Fibroblast of skin of scalp (primary cell): ENCODE measurements at places on chromosomes 7 and 10.

- no peak for DNase-seq
These were observed 19.1 kb downstream of the AUTS2 start for GRCh38 chr7:69617364-69617763.

DNA sequence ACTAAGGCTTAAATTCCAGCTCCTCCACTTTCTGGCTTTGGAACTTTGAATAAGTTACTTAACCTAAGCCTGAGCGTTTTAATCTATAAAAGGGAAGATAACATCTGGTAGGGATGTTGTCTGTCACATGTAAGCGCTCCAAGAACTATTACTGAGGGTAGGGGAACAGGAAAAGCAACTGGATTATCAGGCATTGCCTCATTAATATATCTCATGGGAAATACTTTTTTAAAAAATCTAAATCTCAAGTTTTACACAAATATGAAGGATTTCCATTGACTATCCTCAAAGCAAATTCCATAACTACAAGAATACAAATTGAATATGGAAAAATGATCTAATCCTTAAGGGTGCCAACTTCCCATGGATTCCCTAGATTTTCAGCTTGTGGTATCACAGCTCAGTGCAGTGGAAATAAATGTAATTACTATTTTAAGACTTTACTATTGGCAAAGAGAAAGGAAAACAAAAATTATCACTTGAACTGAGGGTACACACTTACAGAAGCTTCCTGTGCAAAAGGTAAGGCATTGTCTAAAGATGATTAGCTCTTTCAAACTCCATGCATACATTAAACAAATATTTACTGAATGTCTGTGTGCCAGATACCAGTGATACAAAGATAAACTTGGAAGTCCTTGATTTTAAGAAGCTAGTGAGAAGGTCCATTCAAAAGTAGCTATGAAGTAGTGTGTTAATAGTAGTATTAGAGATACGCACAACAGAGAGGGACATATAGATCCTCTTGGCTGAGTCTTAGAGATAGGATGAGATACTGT lies 38.4 kb downstream of the NT5C2 start:
- DNase-seq: peak; percentile 56

- DNase-seq: no peak
These were observed 377.3 kb upstream of the NFE2L3 start for GRCh38 chr7:25774675-25775074.

DNA sequence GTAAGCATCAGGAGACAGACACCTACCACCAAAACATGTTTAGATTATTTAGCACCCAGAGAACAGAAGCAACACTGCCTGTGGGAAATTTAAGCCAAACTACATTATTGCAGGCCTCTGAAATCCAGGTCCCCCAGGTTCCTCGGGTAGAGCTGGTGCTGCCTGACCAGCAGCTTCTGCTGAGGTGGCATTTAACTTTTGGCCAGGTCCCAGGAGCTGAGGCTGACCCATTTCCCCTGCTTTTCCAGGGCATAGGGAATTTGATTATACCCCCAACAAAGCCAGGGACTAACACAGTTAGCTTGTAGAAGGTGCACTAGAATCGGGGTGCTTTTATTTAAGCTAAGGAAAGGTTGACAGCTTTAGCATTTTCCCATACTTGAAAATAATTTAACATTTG lies 4.7 kb downstream of the LRRC4 start:
- no peak for DNase-seq

GRCh38 chr7:445563-446288 lies 73.9 kb downstream of the PDGFA start:
- no peak for DNase-seq

DNA sequence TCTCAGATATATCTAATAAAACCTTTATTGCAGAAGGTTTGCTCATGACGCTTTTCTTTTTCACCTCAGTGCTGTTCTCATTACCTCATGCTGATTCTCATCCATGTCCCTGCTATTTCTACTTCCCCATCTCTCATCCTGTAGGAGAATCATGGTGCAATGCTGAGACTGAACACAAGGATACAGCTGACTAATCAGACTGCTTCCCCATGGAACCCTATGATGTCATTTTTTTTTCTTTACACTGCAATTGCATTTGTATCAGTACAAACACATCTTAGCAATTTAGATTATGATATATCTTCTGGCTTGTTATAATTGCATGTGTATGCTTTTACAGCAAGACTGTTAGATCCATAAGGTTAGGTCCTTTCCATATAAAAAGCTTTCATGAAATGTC lies 93.7 kb downstream of the SEMA3A start:
- DNase-seq: peak; percentile 37

DNA sequence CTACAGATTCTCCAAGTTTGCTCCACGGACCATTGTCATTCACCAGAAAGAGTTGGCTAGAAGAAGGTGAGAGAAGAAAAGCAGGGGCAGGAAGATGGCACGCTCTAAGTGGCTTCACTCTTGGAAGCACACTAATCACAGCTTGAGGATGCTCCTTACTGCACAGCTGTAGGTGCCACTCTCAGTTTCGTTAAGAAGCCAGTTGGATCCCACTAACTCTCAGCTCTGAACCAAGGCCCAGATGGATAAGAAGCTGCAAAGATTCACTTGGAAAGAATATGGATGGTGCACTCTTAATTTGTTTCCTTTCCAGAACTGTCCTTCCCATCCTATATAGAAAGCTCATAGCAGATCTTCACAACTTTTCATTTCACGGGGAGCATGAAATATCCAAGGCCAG lies 94.5 kb upstream of the AGK start:
- no peak for DNase-seq

- DNase-seq: peak; percentile 4
These were observed 136.5 kb upstream of the ETV1 start for GRCh38 chr7:14125998-14126397.

DNA sequence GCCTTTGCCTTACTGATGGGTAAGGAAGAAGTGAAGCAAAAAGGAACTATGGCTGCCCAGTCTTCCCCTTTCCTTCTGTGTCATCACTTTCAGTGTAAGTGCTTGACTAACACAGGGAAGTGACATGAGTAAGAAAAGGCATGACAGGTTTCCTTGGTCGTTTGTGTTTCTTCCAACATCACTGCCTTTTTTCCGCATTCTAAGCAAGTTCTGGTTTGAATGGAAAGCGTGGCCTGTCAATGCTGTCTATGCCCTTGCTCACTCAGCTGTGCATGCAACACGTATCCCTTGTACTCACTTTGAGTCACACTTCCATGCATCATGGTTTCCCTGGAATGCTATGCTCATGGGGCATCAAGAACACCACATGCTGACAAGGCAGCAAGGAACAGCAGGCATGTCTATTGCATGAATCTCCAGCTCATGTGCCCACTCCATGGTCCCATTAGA lies 111.8 kb downstream of the OAT start:
- DNase-seq: peak; percentile 44

GRCh38 chr7:43735802-43736603 lies 6.7 kb upstream of the COA1 start:
- no peak for DNase-seq

DNA sequence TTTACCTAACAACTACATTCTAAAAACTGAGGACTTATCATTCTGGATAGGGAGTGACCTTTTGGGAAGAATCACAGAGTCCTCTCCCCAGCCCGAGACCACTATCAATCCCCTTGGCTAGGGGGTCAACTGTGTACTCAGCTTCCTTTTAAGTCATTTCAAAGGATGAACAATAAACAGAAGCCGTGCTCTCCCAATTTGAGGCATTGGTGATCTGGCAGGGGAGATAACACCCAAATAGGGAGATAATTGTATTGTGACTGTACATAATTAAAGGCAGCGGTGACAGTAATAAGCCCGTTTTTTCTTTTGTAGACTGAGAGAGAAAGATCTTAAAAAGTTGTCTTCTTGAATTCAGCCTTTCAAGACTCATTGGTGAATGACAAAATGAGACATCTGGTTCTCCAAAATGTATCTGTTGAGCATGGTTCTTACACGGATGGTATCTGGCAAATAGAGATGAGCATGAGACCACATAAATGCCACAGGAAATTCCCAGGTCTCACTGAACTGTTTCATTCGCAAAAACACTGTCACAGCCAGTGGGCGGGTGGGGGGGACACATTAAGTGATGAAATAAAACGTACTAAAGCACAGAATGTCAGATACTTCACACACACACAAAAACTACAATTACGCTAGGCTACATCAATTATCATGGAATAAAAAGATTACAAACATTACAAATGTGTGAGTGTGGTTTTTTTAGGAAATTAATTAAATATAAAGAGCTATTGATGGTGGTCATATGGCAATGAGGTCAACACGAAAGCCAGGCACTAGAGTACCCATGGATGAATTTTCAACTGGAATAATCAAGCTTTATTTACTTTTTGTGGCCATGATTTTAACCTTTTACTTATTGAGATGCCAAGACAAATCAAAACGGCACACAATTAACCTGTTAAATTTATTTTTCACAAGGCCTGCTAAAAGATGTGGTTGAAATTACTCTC lies 108.4 kb downstream of the HIPK2 start:
- no peak for DNase-seq

DNA sequence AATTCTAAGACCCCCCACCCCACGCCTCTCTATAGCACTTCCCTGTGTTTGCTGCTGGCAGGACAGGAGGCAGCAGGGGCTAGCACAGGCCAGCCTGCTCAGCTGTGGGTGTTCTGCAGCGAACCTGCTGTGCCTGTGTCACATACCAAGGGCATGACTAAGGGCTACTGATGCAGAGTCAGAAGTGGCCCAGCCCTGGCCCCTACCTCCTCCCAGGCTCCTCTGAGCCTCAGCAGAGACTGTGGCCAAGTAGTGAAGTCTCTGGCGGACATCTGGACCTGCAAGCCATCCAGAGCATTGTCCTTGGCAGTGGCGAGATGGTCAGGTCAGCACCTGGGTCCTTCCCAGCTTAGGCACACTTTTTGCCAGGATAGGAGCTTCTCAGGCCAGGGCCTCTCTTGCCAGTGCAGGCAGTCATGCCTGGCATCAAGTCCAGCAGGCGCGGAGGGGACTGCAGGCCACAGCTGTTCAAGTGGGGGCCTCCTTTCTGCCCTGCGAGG lies 116.3 kb upstream of the RET start:
- DNase-seq: peak; percentile 33

DNA sequence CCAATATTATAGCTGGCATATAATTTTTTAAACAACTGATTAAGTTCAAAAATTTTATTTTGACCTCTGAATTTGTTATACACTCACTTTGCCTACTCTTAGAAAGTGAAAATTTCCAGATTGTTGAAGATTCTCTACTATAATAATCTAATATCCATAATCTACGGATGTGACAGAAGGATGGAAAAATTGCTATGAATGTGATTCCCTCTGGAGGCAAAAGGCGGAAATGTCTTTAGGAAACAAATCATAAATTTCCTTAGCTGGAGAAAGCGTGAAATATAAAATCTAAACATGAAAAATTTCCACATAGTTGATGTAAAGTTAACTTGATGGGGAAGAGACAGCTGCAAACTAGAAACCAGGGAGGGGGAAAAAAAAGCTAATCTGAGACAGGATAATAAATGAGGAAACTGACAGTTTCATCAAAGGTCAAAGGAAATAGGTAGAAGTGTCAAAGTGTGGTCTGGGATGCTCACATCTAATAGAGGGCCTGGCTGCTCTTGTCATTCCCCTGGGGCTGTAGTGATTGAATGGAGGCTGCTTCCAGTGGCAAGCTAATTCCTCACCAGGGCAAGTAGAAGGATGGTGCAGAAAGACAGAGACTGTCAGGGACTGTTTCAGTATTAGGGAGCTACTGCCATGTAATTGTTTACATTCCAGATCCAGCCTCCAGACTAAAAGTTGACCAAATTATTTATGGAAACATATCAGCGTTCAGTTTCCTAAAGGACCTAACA lies 264.5 kb downstream of the SDHAF3 start:
- no peak for DNase-seq
